ENCODE measurements at places on chromosomes 2 and 18. TPM values are rescaled to one million over a fixed set of nuclear protein-coding genes. Genes with fewer than 3 reads are reported as not detected.

SP140 gene
- 0.65 TPM for total RNA-seq

- DNase-seq: peak; percentile 61
Measured at GRCh38 chr2:29844713-29845326, 76.6 kb downstream of the ALK start.

OSR1 gene
- 6.3 TPM for total RNA-seq

DNA sequence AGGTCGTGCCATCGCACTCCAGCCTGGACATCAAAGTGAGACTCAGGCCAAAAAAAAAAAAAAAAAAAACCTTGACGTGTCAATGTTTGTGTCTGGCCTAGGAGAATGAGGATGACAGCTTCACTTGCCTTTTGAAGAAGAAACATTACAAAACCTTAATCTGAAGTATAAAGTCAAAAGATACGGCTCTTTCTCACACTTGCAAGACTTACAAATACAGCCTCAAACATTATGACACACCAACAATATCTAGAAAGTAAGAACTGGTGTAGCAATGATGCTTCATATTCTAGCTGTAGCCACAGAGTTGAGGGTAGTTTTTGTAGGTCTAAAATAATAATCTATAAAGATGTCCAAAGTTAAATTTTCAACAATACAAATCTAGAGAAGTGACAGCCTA, 25.5 kb downstream of the MPPE1 start:
- no peak for DNase-seq

- no peak for DNase-seq
Measured at GRCh38 chr2:26178746-26179436, 6.0 kb downstream of the GAREM2 start.
